ENCODE measurements at places on chromosomes 5 and 9.

DNA sequence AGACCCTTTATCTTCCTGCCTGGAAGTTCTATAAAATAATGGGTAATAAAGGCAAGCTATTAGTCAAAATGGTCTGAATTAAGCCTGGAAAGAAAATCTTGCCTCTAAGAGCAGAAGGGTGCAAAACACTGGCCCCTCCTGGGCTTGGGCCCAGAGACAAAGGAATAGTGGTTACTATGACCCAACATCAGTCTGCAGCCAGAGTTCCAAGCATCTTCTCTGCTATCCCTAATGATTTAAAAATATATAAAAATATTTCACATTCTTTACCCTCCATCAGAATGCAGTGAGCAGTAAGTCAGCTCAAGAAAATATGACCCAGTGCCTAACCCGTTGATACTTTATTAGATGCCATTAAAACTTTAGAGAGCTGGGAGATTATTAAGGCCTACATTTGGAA, 14.7 kb downstream of the TNFAIP8 start:
- DNase-seq = no peak

- DNase-seq = no peak
Measured at GRCh38 chr5:147509041-147509709, 693 bp downstream of the DPYSL3 start.

DNA sequence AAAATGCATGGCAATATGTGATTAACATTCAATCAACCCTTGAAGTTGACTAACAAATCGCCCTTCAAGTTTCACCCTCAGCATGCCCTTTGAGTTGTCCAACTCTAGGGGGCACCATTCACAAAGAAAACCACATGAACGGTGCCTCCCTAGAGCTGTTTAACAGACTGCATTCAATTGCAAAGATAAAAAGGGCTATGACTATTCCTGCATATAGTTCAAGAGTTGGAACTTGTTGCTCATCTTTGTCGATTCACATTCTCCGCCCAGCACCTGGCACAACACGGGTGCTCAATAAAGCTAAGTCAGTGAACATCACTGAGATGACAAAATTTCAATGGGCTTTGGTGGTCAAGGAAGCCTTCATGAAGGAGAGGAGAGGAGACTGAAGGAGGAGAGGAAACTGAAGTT, 69.6 kb upstream of the SLC30A5 start:
- no peak for DNase-seq

DNA sequence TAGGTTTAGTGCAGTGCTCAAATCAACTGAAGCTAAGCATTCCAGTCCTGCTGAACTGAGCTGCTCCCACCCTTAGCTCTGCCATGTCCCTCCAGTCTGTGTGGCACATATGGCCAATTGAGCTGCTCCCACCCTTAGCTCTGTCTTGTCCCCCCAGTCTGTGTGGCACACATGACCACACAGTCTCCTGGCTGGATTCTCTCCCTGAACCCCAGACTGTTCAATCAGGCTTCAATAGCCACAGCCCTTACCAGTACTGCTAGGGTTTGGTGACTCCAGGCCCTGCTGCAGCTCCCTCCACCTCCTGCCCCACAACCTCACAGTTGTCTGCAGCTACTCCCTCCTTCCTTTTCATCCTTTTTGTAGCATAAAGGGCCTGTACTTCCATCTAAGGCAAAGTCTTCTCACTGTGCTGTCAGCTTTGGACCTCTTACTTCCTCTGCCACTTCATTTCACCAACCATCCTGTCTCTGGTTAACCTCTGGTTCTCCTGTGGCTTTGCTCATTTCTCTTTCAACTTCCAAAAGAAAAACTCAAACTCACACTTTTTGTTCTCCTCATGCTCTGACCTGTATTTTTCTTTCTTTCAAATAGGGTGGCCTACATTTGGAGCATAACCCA, 50.8 kb downstream of the ADAMTS12 start:
- DNase-seq = no peak

DNA sequence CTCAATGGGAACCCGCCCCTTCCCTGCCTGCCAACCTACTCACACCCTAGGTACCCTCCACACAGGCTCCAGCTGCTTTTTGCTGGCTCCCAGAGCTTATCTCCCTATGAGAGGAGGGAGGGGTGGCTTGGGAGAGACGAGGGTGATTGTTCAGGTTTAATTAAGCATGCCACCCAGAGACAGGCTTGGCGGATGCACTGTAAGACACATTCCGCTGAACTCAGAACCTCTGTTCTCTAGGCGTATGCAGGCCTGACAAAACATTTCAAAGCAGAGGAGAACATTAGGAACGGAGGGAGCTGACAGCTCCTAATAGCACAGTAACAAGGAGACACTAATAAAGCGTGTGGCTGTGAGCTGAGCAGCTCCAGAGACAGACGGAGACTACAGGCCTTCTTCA, 80.1 kb downstream of the TRIM32 start:
- peak; percentile 73 for DNase-seq

DNA sequence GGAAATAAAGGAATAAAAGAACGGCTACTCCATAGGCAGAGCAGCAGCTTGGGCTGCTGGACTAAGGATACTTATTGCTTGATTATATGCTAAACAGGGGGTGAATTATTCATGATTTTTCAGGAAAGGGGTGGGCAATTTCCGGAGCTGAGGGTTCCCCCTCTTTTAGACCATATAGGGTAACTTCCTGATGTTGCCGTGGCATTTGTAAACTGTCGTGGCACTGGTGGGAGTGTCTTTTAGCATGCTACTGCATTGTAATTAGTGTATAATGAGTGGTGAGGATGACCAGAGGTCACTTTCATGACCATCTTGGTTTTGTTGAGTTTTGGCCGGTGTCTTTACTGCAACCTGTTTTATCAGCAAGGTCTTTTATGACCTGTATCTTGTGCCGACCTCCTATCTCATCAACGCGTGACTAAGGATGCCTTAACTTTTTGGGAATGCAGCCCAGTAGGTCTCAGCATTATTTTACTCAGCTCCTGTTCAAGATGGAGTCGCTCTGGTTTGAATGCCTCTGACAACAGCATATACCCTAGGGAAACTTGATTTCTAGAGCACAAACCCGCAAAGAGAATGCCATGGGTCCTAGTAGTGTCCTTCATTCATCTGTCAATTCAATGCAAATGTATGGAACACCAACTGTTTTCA, 47.8 kb upstream of the PWWP2A start:
- no peak for DNase-seq

- DNase-seq = no peak
Measured at GRCh38 chr9:16157216-16157615, 604.4 kb downstream of the CCDC171 start.

DNA sequence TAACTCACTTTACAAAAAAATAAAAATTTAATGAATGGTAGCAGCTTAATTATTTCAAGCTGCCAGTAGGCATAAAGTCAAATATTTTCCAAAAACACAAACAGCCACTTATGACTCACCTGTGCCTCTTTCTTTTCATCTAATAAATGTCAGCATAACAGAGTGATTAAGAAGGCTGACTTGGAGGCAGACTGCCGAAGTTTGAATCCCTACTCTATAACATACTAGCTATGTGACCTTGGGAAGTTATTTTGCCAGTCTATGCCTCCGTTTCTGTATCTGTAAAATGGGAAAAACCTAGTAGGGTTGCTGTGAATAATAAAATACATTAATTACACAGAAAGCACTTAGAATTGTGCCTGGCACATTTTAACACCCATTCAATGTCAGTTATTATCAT, 33.8 kb downstream of the FANCC start:
- no peak for DNase-seq

DNA sequence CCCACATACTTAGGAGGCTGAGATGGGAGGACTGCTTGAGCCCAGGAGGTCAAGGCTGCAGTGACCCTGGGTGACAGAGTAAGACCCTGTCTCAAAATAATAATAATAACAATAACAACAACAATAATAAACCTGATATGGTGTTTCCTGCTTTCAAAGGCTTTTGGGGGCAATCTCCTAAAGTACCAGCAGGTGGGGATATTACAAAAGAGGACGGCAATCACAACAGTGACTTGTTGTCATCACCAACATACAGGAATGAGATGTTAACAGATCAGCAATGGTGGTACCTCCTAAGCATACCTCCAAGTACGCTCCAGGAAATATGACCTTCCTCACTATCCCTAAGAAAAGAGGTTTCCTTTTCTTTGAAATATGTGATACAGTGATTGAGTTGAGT, 91.1 kb upstream of the RNF180 start:
- DNase-seq = no peak

DNA sequence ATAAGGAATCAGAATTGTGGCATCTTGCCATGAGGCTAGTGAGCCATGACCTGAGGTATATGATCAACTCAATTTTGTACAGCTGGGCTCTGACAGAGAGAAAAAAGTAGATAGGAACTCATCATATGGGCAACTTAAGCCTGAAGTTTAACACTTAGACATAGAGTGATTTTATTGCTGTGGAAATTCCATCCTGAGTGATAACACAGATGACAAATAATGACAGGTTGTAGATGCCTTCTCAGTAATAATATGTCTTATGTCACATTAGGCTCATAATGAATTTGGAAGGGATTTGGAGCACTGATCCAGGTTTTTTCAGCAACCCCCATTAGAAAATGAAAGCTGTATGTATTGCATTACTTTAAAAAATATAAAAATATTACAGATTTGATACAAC, 744.6 kb downstream of the CDH12 start:
- no peak for DNase-seq

DNA sequence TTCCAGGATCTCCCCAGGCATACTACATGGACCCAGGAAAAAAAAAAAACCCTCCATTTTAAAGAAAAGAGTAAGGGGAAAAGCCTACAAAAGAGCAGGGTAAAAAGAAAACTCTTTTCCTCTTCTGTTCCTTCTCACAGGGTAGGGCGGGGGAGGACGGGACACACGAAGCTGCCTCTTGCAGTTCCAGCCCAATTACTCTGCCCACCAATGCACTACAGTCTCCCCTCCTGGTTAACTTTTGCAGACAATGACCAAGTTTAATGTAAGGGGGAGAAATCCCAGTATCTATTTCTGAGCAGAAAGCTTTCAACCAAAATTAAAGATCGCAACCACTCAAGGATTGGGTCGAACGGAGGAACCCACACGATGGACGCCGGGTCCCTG, 1.3 kb downstream of the BRD3 start:
- DNase-seq = no peak

GRCh38 chr9:109383356-109383755, 62.5 kb upstream of the EPB41L4B start:
- DNase-seq = no peak

GRCh38 chr5:138626333-138626944, 51.2 kb upstream of the HSPA9 start:
- DNase-seq = no peak

- DNase-seq = no peak
Measured at GRCh38 chr9:91202736-91203283, 158.9 kb downstream of the AUH start.

DNA sequence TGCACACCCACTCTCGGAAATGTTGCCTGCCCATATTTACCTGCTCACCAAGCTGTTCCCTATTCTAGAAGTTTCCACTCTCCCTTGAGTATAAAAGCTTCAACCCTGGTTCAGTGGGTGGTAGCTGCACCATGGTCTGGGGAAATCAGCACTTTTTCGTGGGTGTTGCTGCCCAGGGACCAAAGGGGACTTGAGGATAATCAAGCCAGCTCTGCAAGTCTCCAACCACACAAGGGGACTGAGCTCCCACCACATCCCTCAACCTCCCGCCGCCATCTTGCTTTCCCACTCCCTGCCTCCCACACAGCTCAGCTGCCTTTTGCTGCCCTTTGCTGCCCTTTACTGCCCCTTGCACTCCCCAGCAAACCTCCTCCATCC, 210.0 kb downstream of the AUH start:
- DNase-seq = no peak

DNA sequence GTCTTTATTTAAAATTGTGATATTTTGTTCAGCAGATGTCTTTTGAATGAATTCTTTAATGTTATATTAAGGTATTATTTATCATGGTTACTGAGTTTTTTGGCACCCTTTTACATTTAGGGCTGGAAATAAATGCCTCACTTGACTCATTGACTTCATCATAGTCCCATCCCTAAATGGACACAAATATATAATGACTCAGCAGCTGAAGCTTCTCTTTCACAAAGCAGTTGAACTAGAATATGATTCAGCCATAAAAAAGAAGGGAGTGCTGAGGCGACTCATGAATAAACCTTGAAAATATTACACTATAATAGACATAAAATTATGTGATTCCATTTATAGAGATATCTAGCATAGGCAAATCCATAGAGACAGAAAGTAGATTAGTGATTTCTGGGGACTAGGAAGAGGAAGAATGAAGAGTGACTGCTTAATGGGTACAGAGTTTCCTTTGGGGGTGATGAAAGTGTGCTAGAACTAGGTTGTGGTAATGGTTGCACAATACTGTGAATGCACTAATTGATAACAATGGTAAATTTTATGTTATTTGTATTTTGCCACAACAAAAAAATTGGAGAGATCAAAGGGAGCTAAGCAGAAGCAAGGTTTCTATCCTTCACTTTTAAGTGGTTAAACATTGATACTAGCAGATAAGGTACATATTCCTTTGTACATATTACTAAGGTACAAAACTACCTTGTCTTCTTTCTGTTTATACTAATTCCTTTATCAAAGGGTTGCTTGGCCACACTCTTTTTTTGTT, 449.6 kb downstream of the NTRK2 start:
- DNase-seq = no peak

DNA sequence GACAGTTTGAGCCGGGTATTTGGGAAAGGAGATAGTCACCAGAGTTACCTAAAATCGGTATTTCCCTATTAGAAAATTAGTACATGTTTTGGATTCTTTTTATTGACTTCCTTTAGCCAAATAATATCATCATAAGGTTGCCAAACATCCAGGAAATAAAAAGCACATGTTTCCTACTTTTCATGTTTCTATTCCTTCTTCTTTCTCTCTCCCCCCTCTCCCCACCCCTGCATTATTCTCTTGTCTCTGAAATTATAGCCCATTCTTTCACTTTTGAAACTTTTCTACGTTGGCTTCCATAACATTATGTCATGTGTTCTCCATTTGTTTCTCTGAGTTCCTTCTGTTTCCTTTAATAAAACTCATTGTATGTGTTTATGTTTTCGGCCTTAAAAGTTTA, 161.9 kb downstream of the ALDH1A1 start:
- no peak for DNase-seq

GRCh38 chr9:13163287-13163686, 116.2 kb downstream of the MPDZ start:
- no peak for DNase-seq

- DNase-seq = no peak
Measured at GRCh38 chr9:137611623-137612609, 6.4 kb downstream of the ARRDC1 start.

DNA sequence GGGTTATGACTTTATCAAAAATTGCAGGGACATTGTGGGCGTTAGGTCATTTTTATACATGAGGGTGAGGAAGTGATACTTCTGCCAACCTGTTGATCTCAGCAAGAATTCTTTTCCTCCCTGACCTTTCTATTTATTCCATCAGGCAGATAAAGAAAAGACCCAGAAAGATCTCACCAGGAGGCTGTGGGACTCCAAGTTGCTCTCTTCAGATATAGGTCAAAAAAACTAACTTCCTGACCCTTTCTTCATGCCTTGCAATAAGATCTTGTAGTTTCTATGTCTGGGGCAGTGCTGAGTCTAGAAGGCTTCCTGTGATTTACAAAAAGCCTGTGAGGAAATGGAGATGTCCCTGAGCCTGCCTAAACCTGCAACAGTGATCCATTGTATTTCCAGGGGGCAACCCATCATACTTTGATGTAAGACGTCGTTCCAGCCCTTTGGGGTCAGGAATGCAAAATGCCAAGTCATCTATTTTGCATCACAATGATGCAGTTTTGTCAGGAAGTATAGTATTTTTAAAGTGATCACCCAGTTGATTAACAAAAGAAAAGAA, 22.0 kb upstream of the PIK3R1 start:
- no peak for DNase-seq

All from DMS79 (cell line).